ENCODE measurements at places on chromosomes 1 and 21. TPM values are rescaled to one million over a fixed set of nuclear protein-coding genes. Genes with fewer than 3 reads are reported as not detected.

AUNIP gene
- 6.9 TPM for total RNA-seq

CFHR4 gene
- total RNA-seq: not detected

MPL gene
- total RNA-seq: not detected

OR2T35 gene
- total RNA-seq: not detected

KRTAP6-2 gene
- not detected for total RNA-seq

KRTAP13-2 gene
- total RNA-seq: not detected

NEK7 gene
- 55.9 TPM for total RNA-seq

GRCh38 chr1:13607002-13607401 is 23.4 kb downstream of the PDPN start:
- H3K27me3 ChIP-seq: peaks cover 18% of the 10 kb centered on the region
- H3K4me3 ChIP-seq: no peak overlapping the region
- H3K27ac ChIP-seq: no peak overlapping the region
- no peak for DNase-seq
- H3K36me3 ChIP-seq: no peaks in the 10 kb centered on the region

- no peaks in the 10 kb centered on the region for H3K27me3 ChIP-seq
Observed at GRCh38 chr1:13817906-13818305, 117.9 kb downstream of the PRDM2 start.

DNA sequence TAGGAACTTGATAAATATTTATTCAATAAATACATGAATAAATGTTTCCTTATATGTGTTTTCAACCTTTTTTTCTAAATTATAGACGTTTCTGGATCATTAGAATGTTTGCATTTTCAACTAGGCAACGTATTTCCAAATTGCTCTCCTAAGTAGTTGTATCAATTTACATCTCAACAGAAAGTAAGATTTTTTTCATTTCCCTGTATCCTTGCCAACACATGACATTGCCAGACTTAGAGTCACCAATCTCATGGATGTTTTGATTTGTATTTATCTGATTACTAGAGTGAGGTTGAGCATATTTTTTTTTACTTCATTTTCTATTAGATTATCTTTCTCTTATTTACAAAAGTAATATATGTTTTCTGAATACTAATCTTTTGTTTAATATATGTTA is 22.2 kb upstream of the SMG7 start:
- peaks cover 14% of the 10 kb centered on the region for H3K27me3 ChIP-seq
- H3K4me3 ChIP-seq: no peak overlapping the region
- H3K36me3 ChIP-seq: no peaks in the 10 kb centered on the region

DNA sequence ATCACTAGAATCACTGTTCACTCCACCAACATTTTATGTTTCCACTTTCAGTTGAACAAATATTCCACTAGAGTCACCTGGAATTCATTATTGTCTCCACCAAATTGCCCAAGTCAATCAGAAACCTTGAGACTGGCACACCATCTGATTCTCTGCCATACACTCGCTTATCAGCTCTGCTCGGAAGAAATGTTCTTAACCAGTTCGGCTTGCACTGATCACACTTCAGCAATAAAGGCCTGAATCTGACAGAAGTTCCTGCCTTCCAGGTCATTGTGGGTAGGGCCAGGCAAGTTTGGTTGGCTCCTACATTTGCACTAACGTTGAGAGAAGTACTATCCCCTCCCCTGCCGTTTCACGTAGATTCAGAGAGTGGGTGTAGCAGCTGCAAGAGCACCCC is 10.0 kb downstream of the TPM3 start:
- peaks cover 64% of the 10 kb centered on the region for H3K4me1 ChIP-seq
- H3K4me3 ChIP-seq: peak overlapping the region; percentile 97
- peaks cover 11% of the 10 kb centered on the region for H3K36me3 ChIP-seq
- H3K27ac ChIP-seq: peak overlapping the region; percentile 97
- no peak for DNase-seq
- H3K27me3 ChIP-seq: no peaks in the 10 kb centered on the region

DNA sequence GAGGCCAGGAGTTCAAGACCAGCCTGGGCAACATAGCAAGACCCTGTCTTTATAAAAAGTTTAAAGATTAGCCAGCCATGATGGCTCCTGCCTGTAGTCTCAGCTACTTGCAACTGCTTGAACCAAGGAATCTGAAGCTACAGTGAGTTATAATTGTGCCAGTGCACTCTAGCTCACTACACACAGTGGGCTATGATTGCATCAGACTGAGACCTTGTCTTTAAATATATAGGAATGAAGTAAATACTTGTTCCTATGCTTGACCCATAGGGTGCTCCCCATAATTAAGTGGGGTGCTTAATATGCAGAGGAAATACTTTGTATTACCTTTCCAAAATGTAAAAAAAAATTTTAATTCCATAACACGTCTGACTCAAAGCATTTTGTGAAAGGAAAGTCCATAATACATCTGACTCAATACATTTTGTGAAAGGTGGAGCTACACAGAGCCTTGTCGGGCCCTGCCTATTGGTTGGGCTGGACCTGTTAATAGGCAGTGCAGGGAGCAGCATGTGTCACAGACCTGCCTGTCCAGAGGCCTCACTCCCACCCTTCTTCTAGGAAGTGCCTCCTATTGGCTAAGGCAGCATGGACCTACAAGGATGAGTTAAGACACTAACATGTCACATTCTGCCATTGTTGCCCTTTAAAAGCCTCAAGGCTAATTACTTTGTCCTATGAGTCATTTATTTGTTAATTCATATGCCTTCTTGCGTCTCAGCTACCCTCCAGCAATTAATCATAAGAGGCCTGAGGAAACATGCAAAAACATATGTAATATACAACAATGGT is 33.6 kb downstream of the CD58 start:
- H3K36me3 ChIP-seq: peaks cover 34% of the 10 kb centered on the region
- H3K27me3 ChIP-seq: no peaks in the 10 kb centered on the region

- no peaks in the 10 kb centered on the region for H3K36me3 ChIP-seq
- no peaks in the 10 kb centered on the region for H3K27me3 ChIP-seq
- H3K4me3 ChIP-seq: no peak overlapping the region
Observed at GRCh38 chr1:14852291-14852690, 253.8 kb downstream of the KAZN start.

DNA sequence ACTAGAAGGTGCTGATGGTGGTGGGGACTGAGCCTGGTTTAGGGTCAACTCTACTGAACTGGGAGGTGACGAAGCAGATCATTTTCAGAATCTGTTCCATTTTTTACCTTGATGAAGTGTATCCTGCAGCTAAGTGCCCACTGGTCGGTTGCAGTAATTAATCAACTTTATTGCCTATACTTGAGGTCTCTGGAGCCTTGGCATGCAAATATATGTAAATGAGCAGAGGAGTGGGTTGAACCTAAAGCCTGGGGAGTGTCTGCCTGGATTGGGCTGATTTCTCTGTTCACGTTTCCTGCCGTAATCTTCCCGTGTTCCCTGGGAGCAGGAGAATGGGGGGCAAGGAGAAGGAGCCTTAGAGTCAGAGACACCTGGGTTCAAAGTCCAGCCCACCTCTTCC is 286.8 kb downstream of the PTPRU start:
- peaks cover 18% of the 10 kb centered on the region for H3K27me3 ChIP-seq
- H3K4me1 ChIP-seq: no peaks in the 10 kb centered on the region
- no peaks in the 10 kb centered on the region for H3K36me3 ChIP-seq
